Omental fat pad (tissue), 4 donors: ENCODE measurements at places on chromosomes 12 and 14. TPM values are rescaled to one million over a fixed set of nuclear protein-coding genes. Genes with fewer than 3 reads are reported as not detected.

DNA sequence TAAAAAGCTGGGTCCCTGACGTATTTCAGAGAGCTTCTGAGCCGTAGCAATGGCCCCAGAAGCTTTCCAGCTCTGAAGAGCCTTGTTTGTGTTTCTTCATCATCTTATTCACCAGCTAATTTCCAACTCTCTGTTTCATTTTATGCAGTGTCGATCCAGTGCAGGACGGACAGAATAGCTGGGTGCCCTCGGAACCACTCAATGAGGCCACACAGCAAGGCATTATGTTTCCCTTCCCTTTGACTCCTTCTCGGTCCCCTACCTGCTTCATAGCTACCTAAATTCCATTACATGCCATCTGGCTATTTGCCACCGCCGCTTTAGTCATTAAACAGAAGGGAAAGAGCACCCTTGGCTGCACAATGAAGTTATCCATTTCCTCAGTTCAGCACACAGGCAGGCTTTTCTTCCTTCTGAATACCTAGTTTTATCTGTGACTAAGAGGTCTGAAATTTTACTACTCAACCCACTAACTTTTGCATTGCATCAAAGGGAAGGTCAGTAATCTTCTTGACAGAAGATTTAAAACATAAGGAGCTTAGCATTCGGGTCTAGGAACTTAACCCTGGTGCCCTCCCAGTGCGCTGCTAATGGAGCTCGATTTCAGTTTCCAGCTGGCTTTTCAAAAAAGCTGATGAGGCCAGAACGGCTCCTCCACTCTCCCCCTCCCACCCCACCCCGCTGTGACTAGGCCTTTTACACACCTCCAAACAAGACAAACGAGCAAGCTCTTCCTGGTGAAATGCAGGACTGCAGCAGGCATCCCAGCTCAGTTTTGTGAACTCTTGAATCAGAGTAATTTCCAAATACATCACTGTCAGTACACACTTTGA lies 176.8 kb downstream of the GXYLT1 start:
- DNase-seq = peak; percentile 36

- no peak for DNase-seq
These were observed 330.6 kb upstream of the FBXO33 start for GRCh38 chr14:39762576-39763401.

DNA sequence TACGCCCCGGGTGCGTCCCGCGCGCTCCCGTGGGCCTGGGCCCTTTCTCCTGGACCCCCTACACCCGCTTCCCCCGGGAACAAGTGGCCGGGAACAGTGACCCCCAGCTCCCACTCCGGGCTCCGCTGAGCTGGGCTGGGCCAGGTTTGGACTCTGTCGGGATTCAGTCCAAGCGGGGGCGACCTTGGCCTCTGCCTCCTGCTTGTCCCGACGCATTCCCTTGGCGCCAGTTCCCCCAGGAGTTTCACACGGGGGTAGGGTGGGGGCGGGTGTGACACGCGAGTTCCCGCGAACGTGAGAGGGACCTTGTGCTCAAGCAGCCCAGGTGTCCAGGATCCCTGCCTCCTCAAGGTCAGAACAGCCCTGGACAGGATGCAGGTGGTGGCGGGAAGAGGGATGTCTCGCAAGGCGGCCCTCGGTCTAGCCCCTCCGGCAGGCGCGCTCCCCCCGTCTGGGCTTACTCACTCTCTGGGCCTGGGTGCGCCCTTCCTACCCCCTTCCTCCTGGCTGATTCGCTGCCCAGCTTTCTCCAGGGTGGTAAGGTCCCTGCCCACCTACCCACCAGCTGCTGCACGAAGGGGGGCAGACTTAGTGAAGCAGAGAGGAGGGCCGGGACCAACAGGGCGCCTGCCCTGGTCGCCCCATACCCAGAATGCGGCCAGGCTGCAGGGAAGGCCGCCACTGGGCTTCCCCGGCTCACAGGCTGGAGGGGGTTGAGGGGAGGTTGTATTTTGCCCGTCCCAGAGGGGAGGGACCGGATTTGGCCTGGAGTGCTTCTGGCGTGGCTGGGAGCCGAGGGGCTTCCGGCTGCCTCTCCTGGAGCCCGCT lies 862 bp downstream of the CRIP2 start:
- no peak for DNase-seq

DNA sequence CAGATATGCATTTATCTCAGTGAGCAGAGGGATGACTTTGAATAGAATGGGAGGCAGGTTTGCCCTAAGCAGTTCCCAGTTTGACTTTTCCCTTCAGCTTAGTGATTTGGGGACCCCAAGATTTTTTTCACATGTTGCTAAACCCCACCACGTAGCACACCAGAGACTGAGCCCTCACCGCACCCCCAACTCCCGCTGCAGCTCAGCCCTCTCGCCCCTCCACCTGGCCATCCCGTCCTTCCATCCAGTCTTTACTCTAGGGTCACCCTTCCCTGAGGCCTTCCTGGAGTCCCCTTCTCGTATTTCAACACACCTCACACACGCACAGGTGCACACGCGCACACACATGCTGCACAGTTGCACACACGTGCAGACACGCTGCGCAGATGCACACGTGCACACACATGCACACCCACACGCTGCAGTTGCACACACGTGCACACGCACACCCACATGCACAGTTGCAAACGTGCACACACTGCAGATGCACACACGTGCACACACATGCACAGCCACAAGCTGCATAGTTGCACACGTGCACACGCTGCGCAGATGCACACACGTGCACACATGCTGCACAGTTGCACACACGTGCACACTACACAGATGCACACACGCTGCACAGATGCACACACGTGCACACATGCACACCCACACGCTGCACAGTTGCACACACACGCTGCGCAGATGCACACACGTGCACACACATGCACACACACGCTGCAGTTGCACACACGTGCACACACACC lies 30.0 kb downstream of the HSP90AA1 start:
- DNase-seq = no peak

DNA sequence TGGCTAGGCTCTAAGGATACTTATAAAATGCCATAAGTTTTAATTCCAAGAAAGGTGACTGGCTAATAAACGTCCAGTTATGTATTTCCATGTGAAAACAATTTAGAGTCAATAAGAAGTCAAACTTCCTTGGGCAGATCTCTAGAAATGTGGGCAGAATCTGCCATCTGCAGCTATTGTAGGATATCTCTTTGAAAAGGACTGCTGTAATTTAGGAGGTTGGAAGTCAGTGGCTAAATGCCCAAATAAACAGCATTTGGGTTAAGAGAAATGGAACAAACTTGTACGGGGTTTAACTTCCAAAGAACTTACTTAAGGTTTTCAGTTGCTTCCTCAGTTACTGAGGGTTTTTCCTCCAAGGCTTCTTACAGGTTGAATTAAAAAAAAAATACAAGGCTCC lies 121.6 kb downstream of the FIGNL2 start:
- no peak for DNase-seq

- DNase-seq = no peak
These were observed 718.8 kb upstream of the TMEM132C start for GRCh38 chr12:127548123-127548553.

GRCh38 chr14:102694530-102695166 lies 82.6 kb upstream of the TRAF3 start:
- peak; percentile 45 for DNase-seq

- DNase-seq = no peak
These were observed 307.9 kb downstream of the CACNA1C start for GRCh38 chr12:2360630-2361170.

GRCh38 chr12:25069224-25069623 lies 120.3 kb upstream of the BCAT1 start:
- DNase-seq = no peak

- DNase-seq = no peak
These were observed 73.3 kb downstream of the NCOR2 start for GRCh38 chr12:124493809-124494750.

- no peak for DNase-seq
These were observed 45.9 kb downstream of the CHST11 start for GRCh38 chr12:104502638-104503037.

DNA sequence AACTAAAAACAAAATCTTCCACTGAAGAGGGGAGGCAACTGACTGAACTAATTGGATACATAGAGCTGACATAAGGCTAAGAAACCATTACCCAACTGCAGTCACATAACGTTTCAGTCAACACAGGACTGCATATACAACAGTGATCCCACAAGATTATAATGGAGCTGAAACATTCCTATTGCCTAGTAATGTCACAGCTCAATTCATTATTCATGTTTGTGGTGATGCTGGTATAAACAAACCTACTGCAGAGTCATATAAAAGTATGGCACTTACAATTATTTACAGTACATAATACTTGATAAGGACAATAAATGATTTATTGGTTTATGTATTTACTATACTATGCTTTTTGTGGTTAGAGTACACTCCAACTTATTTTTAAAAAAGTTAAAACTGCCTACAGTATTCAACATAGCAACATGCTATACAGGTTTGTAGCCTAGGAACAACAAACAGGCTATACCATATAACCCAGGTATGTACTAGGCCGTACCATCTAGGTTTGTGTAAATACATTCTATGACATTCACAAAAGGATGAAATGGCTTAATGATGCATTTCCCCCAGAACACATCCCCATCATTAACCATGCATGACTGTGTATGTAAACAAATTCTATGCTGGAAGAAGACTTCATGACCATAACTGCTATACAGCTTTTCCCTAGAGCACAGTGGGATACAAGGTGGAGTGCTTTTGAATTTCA lies 4.3 kb downstream of the NAP1L1 start:
- DNase-seq = no peak

DNA sequence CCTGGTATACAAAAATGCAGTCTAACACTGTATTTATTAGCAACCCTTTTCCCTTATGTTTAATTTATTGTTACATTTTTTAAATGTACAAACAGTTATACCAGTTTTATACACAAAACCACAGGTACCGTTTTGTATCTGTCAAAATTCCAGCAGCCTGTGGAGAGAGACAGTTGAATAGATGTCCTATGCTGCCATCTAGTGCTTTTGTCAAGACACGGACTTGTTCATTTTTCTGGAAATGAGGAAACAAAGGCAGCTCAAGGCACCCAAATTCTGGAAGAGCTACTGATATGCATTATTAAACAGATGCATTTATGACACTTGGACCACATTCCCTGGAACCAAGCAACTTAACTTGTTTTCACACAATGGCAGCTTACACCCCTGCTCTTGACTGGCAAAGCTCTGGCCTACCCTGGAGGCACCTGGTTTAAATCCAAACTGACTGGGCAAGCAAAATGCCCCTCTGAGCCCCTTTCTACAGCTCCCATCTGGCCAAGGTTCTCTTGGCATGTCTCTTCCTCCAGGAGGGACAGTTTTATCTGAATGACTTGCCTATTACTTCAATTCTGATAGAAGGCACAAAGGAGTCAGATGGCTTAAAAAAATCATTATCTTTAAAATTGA lies 286.9 kb upstream of the PRKD1 start:
- DNase-seq = no peak

DNA sequence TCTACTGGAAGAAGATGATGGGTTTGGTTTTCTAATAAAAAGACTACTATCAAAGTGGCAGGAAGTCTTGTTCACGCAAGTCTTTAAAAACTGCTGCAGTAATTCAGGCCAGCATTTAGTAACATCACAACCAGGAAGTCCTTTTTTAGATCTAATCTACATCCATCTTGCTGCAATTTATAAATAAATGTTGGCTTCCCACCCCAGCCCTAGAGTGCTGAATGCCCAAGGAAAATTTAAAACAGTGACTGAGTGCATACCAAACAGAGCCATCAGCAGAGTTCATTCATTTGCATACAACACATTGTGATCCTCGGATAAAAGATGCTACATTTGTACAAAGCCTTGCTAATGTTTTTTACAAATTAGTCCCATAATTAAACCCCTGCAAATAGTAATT lies 72.1 kb downstream of the PHLDA1 start:
- DNase-seq = no peak

DNA sequence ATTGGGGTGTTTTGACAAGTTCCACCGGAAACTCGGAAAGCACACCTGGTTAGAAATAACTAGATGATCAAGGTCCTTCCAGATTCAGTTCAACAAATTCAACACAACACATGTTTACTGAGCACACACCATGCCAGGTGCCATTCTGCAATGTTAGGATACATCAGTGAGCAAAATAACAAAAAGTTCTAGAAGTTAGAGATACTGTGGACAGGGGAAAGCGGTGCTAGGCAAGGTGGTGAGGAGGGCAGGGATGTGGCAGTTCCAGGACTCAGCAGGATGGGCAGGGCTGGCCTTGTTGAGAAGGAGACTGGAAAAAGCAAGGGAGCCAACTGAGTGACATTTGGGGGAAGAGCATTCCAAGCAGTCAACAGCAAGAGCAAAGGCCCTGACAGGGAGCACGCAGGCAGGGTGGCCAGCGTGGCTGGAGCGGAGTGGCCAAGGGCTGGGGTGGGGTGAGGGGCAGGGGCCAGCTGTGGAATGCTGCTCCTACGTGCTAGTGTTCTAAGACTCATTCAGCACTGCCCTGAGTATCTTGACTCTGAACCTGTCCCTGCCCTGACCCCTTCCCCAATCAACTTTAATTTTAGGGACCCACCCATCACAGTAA lies 19.4 kb upstream of the FAIM2 start:
- DNase-seq = no peak

GRCh38 chr12:62933220-62933601 lies 1.7 kb downstream of the PPM1H start:
- DNase-seq = no peak

DNA sequence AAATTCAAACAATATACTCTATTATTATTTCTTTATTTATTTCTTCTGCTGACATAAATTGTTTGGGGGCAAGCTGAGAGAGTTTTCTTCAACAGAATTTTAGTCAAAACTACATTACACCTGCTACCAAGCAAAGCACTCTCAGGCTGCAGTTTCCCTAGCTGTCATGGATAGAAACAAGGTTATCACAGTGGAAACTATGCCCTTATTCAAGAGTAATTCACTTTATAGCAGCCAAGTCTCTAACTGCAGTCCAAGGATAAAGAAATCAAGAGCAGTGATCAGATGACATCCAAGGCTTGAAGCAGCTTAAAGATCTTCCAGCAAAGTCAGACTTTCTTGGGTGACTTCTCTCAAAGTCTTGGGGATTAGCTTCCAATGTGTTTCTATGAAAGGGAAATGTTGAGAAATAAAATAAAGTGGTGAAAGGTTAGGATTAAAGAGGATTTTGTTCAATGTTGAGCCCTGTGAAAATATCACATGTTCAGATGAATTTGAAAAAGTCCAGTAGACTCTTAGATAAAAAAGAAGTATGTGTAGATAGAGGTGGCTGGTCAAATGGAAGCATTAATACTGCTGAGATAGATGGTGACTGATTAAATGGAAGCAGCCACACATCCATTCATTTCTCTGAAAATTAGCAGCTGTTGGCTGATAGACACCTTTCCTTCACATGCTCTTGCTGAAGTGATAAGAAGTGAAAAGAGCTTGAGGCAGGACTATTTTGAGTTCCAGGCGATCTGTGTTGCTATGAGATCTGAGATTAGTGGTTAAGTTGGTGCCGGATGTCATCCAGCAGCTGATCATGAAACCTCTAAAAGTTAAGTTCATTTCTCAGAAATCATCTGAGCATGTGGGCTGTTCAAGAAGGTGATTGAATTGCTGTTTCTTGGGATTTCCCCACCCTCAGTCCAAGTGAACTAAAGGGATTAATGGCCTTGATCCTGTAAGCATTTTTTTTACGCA lies 257.8 kb upstream of the BTG1 start:
- no peak for DNase-seq

Gene SDSL
- total RNA-seq = 2.1 TPM

Gene TAS2R42
- not detected for total RNA-seq

Gene FOXG1
- total RNA-seq = not detected

Gene C1QL4
- total RNA-seq = not detected

Gene KLRG1
- 9.5 TPM for total RNA-seq

Gene GPR162
- 2.8 TPM for total RNA-seq

Gene CLEC9A
- total RNA-seq = 0.63 TPM

Gene NRXN3
- total RNA-seq = 1.4 TPM

Gene LHX5
- not detected for total RNA-seq

Gene HOXC5
- total RNA-seq = not detected
